ENCODE measurements at places on chromosomes 4 and X.

- no peak for DNase-seq
Observed at GRCh38 chr4:100557306-100557705, 39.5 kb upstream of the EMCN start.

- DNase-seq: no peak
Observed at GRCh38 chr4:137644201-137644600, 111.9 kb upstream of the PCDH18 start.

- no peak for DNase-seq
Observed at GRCh38 chr4:36187723-36188333, 56.5 kb downstream of the ARAP2 start.

GRCh38 chrX:11533199-11533651, 132.5 kb downstream of the ARHGAP6 start:
- DNase-seq: no peak

GRCh38 chrX:122363112-122363795, 820.8 kb upstream of the GRIA3 start:
- DNase-seq: no peak

GRCh38 chr4:7585768-7586167, 151.0 kb upstream of the PSAPL1 start:
- no peak for DNase-seq

GRCh38 chr4:44447563-44448504, 775 bp downstream of the KCTD8 start:
- peak; percentile 50 for DNase-seq

GRCh38 chr4:150855981-150856510, 159.0 kb downstream of the LRBA start:
- no peak for DNase-seq

- DNase-seq: no peak
Observed at GRCh38 chrX:25534091-25534490, 518.3 kb upstream of the ARX start.

DNA sequence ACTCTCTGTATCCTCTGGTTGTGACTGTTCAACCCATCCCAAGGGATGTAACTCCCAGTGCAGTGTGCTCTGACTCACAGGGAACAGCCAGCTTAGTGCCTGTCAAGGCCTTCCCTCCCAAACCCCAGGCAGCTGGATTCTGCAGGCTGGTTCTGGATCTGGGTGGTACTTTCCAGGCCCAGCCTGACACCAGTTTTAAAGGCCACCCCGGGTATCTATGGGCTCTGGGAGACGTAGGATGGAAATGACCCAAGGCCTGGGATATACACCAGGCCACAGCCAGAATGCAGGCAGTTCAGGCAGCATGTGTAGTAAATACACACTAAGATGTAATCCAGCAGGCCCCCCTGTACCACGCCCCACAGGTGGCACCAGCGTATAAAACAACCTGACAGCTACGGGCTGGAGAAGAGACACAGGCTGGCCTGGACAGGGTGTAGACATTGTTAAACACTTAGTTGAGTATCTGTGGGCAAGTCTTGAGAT, 64.2 kb downstream of the SPINK2 start:
- no peak for DNase-seq

- peak; percentile 80 for DNase-seq
Observed at GRCh38 chrX:40172401-40173142, 74.8 kb upstream of the BCOR start.

- peak; percentile 55 for DNase-seq
Observed at GRCh38 chr4:40264995-40265909, 68.4 kb downstream of the RHOH start.

DNA sequence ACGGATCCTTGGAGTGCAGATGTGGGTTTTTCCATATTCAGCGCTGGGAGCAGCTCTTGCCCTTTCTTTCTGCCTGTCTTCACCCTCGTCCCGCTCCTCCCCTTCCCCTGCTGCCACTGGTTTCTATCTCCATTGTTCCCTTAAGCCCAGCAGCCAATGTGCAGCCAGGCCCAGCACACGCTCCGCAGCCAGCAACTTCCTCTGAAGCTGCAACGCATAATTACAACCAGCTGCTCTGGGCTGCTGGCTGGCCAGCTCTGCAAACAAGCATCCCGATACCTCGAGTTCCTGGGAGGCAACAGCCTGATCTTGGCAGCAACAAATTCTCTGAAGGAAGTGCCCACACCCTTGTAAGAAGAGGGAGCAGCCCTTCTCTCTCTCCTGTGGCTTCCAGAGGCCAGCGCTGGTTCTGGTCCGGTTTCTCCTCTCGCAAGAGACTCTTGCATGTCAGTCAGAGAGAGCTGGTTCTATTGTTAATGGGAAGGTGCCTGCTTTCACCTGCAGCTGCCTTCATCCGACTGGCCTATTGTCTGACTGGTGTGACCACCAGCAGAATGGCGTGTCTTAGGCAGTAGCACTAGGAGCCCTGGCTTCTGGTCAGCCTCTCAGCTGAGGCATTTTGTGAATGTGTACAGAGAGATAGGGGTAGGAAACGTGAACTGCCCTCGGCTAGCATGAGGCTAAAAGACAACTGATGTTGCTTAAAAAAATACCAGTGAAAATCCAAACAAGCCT, 83.8 kb upstream of the MAML3 start:
- peak; percentile 91 for DNase-seq

- no peak for DNase-seq
Observed at GRCh38 chr4:159111416-159111815, 8.5 kb downstream of the RAPGEF2 start.

DNA sequence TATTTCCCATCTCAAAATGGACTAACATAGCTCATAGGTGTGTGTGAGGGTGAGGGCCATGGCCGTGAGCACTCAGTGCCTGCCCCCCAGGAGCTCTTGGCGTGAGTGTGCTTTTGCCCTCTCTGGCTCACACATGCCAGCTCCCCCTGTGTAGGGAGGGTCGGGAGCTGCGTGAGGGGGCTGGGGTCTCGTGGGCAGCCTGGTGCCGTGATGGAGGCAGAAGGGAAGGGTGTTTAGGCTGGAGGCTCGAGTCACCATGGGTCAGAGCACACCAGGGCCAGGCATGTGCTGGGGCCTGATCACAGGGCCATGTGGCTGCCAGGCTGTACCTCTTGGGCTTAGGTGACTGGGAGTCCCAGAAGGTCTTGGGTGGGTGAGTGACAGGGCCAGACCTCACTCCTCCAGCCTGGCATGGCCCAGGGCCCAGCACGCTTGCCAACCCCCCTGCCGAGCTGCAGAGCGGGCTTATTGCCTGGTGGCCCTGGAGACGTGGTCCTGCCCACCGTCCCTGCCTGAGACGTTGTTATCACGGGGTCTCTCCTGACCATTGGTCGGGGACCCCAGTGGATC, 44.0 kb downstream of the ADRA2C start:
- peak; percentile 27 for DNase-seq

DNA sequence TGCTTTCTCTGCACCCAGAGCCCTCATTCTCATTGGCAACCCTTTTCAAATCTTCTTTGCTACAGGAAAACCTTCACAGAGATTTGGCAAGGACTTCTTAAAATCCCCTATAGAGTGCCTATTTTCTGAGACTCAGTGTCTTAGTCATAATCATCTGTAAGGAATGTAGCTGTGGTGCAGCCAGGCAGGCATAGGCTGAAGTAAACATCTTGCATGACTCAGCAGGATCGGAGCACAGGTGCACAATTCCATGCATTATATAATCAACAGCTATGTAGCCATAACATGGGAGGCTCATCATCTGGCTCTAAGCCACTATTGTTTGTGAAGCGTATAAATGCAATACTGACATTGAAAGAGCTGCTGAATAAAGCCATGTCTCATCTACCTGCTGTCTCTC, 368.8 kb downstream of the MAGEE1 start:
- DNase-seq: no peak

DNA sequence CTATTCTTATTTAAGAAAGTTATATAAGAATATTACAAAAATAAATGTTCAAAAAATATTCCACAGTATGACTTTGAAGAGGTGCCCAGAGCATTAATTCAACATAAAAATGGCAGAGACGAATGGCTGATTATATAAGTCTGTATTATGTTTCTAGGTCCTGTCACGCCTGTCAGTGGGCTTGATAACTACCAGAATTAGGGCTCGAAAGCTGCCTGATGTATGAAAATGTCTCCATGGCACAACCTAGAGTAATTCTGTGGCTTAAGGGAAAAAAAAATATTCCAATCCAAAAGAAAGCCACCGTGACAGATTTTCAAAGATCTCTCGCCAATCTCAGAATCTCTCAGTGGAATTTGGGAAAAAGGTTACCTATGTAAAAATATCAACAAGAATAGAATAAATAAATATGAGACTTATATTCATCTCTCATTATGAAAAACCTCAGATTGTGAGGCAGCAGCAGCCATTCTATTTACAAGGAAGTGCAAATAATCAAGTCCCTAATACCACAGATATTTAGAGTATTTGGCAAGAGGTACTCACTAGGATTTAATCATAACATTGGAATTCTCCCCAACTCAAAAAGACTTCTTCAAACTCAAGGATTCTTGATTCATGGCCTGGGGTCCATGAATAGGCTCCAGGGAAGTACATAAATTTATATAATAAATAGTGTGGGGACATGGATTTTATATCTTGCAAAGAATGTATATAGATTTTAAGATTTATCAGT, 489.1 kb upstream of the INTU start:
- no peak for DNase-seq

DNA sequence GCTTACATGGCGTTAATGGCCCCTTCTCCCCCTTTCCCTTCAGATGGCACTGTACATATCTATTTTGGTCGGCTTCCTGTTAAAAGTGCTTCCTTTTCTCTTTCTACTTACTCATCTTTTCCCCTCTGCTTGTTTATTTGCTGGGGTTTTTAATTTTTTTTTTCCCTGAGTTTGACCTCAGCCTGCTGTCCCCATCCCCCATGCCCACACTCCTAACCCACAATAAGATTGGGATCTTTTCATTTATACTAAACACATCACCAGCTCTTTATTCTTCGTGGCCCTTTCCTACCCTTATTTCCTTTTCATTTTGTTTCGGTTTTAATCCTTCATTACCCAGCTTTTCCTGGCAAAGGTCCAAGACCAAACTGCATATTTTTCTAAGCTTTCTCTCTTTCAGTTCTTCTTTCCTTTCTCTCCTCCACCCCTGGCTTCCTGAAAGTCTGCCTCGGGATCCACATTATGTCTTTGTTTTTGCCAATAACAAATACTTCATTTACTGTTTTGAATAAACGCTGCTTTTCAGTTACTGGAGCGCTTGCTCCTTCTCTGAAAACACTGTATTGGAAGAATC, 152.0 kb upstream of the USP9X start:
- no peak for DNase-seq

GRCh38 chr4:155762334-155762733, 3.5 kb downstream of the GUCY1B1 start:
- DNase-seq: no peak

- DNase-seq: no peak
Observed at GRCh38 chr4:38136604-38137003, 176.4 kb downstream of the PTTG2 start.

- peak; percentile 71 for DNase-seq
Observed at GRCh38 chrX:69285401-69285877, 120.2 kb upstream of the PJA1 start.

- no peak for DNase-seq
Observed at GRCh38 chr4:138728566-138728965, 287.0 kb upstream of the NOCT start.

GRCh38 chr4:8370835-8371595, 69.5 kb downstream of the ACOX3 start:
- peak; percentile 78 for DNase-seq

DNA sequence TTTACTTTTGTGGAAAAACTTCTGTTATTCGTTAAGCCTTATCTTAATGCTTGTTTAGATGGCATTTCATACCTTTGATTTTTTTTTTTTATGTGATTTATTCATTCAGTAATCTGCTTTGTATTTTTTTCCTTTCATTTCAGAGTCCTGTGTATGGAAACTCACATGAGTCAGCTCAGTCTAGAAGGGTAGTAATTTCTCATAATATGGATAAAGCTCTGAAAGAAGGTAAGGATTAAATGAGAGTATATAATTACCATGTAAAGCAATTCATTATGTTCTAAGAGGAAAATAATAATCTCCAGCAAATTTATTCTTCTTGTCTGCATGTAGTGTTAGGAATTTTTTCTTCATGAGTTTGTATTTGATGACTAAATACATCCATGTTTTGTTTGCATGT, 37.8 kb downstream of the SNX25 start:
- no peak for DNase-seq

DNA sequence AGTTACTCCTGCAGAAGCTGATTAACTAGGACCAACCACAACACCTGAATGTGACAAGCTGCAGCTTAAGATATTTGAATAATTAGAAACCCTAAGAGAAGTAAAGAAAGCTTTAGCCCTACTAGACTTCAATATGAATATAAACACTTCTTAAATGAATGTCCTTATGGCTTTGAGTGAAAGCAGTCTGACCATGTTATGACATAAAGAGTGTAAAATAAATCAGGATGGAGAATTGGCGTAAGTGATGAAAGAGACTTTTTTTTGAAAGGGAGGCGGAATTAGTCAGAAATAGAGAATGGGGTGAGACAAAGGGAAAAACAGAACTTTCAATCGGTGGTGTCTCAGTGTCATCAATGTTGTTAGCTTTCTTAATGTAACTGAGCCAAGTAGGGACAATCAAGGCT, 117.2 kb upstream of the MAGEB16 start:
- no peak for DNase-seq

- DNase-seq: no peak
Observed at GRCh38 chrX:119579414-119579813, 5.1 kb downstream of the UBE2A start.

DNA sequence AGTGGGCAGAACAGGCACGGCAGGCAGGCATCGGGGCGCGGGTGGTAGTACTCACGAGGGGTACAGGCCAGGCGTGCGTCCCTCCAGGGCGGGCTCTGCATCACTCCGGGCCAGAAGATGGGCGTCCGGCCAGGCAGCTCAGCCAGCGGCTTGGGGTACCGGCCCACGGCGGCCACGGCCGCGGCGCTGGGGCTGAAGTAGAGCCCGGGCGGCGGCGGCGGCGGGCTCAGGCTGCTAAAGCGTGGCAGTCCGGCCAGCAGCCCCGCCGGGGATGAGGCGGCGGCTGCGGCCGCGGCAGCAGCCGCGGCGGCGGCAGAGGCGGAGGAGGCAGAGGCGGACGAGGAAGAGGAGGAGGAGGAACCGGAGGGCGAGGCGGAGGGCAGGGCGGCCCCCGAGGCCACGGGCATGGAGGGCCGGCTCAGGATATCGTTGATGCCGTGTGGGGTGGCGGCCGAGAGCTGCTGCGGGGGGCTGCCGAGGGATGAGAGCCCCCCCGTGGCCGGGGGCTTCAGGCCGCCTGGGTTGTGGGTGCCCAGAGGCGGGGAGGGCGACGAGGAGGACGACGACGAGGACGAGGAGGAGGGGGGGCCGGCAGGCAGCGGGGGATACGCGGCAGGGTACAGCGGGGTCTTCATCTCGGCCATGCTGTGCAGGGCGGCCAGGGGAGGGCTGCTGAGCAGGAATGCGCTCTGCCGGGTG, 1.4 kb downstream of the NKX6-1 start:
- DNase-seq: no peak

DNA sequence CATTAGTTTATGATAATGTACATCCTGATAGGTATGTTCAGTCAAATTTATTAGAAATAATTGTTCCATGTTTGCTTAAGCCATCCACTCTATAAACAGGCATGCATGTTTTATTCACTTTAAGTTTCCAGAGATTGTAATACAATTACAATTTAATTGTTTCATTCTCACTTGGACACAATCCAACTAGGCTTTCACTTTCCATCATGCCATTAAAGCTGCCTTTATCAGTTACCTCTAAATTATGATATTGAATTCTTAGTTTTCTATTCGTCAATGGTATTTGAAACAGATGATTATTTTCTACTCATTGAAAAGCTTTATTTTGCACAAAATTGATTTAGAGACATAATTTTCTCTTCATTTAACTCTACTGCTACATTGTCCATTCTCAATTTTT, 1196.3 kb downstream of the RAPGEF2 start:
- DNase-seq: no peak

- DNase-seq: no peak
Observed at GRCh38 chrX:10173331-10173900, 16.6 kb downstream of the CLCN4 start.
